ENCODE measurements at places on chromosomes 7 and 10.

DNA sequence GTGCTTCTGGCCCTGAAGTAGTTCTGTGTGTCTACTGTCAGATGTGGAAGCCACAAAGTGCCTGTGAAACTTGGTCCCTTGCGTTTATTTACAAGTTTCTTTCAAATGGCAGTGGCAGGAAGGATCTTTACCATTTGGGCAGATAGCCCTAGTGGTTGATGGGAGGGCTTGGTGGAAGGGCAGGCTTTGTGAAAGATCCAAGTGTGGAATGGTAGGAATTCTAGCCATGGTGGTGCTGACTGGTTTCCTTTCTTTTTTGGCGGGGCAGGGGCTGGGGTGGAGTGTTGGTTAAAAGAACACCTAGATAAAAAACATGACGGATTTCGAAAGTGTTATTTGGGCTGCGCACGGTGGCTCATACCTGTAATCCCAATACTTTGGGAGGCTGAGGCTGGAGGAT lies 27.0 kb downstream of the AUTS2 start:
- no peak for DNase-seq

DNA sequence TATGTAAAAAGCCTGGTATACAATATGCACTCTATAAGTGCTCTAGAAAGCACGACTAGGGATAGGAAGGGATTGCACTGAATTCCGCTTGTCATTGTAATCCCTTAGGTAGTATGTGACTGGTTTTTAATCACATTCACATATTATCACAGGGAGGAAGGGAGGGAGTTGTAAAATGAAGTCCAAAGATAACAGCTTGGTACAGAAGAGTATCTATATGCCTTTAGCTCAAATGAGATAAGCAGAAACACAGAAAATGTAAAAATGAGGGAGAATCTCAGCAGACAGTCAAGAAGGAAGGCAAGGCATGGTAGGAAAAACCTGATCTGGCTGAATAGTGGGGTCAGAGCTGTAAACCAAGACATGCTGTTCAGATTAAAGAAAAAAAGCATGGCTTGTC lies 63.4 kb downstream of the ABI1 start:
- DNase-seq, result no peak

DNA sequence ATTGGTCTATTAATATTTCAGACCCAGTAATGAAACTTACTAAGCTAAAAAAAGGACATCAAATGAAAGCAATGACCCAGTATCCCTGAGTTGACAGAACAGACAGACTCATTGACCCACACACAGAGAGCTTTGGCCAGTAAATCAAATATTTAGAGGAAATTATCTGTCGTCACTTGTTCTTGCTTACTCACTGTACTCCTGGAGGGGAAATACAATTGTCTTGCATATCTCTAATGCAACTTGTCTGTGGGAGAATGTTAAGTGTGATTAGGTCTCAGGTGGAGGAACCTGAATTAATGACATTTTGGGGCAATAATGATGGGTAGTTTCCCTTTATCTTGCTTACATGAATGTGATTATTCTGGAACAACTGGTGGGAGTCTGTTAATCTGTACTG lies 80.4 kb downstream of the CUBN start:
- no peak for DNase-seq

DNA sequence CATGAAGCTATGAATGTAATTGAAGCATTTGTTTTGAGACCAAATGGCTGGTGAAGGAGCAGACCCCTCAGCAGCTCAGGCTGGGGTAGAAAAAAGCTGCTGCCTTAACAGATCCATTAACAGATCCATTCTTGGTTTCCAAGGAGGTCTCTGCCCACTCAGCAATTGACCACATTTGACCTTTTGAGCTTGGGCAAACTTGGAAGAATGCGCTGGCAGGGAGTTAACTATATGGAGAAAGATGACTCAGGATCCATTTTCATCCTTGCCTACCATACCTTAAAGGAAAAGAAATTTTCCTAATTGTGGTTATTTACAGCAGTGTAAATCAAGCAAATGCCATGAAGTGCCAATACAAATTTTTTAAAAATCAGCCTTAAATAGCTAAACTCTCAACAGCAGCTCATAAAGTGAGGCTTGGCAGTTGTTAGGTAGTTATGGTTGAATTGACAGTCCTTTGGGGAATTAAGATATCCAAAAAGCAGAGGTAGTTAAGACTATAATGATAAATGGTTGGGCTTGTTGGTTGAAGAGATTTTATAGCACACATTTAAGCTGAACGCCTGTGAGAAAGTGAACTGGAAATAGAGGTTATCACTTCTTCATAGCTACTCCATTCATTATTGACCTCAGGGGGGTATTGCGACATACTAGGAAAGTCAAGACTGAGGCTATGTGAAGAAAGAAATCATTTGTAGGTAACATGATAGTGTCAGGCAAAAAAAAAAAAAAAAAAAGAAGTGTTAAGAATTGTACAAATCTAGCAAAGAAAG lies 83.9 kb downstream of the MKX start:
- no peak for DNase-seq

GRCh38 chr10:74067373-74068352 lies 69.7 kb downstream of the VCL start:
- DNase-seq, result no peak

DNA sequence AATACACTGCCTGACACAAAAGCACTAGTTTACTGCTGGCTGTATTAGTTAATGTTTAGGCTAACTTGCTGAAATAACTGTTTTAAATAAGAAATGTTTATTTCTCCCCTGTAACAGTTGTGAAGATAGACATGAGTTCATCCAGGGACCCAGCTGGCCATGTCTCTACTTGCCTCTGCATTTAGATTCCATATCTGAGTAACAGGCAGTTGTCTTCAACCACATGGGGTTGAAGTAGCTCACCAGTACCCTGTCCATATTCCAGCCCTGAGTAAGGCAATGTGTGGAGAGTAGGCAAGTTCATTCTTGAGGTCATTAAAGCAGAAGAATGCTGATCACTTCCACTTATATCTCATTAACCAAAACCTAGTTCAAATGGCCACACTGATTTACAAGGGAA lies 31.1 kb upstream of the RSBN1L start:
- no peak for DNase-seq

DNA sequence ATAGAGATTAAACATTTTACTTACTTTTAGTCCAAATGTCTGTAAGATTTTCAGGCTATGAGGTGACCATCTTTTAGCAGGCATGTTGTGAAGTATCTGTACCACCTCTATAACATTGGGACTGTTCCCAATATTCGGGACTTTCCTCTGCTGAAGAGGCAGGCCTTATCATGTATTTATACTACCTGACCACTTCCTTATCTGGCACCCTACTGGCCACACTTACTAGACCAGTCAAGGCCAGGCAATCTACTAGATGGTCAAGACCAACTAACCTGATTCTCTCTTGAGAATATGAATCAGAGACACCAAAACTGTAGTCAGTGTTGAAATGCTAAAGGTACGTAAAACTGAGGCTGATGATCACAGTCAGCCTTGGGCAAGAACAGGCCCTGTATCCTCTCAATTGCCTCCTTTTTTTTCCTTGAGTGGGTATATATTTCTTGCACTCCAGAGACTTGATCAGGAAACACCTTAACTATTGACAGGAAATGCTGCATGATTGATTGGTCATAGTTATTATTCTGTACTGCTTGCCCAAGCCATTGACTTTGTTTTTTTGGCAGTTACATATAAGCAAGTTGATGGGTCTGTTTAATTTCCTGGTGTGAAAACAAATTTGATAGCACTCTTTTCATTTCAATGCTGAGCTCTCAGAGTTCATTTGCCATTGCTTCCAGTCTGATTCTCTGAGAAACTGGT lies 5.2 kb upstream of the PRKAR2B start:
- no peak for DNase-seq

- no peak for DNase-seq
Measured at GRCh38 chr10:68684413-68684812, 36.6 kb upstream of the CCAR1 start.

- no peak for DNase-seq
Measured at GRCh38 chr10:133261726-133262325, 14.8 kb downstream of the ADAM8 start.

DNA sequence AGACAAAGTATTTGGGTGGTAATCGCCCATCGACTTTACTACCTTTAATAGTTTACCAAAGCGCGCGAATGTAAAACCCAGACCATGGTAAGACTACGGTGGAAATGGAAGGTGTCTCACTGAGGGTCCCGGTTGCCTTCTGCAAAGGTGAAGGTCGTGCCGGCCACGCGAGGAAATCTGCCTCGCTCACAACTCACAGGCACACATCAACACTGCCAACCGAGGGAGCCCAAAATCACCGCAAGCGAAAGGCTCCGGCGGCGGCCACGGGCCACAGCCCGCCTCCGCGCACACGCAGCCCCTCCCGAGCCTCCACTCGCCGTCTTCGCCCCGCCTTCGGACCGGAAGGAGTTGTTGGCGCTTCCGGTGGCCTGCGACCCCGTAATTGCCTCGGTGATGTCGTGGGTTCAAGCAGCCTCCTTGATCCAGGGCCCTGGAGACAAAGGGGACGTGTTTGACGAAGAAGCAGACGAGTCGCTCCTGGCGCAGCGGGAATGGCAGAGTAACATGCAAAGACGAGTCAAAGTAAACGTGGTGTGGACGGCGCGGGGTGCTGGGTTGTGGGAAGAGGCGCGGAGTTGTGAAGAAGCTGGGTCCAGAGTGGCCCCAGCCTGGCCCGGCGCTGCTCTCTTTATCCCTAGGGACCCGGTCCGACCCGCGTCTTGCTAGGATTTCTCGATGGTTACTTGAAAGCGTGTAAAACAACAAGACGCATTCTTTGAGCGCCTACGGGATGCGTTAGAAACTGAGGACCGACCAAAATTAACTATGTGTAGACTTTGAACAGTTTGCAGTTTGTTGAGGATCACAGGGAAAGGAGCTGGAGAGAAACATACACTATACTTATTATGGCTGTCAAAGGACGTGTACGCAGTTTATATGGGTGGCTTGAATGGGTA lies at the start of gene YAE1:
YAE1 (plus strand) TSS at position 382 of the 899 bp plus-strand sequence; CDS start at position 397, 15 bp downstream.
- peak; percentile 75 for DNase-seq

DNA sequence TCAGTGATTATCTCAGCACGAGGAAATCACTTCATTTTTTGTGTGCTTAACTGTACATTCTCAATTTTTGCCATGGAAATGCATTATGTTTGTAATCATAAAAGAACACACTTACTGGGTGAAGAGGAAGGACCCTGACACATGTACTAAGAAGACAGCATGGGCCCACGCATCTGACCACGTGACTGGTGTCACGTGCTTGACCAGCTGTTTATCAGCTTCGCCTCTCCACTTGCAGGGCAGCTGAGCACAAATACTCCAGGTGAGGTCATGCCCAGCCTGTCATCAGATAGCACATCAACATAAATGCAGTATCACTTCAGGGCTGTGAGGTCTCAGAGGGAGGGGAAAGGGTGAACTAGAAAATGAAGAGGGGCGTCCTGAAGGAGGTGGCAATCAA lies 179.8 kb downstream of the EBF3 start:
- DNase-seq, result no peak

DNA sequence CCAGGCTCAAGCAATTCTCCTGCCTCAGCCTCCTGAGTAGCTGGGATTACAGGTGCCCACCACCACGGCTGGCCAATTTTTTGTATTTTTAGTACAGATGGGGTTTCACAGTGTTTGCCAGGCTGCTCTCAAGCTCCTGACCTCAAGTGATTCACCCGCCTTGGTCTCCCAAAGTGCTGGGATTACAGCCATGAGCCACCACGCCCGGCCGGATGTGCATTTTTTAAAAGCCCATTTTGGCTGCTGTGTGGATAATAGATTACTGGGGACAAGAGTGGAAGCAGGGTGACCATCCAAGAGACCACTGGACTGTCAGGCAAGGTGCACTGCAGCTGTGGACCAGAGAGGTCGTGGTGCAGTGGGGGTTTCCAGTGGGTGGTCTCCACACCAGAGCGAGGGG lies 21.4 kb downstream of the HKDC1 start:
- DNase-seq, result no peak

DNA sequence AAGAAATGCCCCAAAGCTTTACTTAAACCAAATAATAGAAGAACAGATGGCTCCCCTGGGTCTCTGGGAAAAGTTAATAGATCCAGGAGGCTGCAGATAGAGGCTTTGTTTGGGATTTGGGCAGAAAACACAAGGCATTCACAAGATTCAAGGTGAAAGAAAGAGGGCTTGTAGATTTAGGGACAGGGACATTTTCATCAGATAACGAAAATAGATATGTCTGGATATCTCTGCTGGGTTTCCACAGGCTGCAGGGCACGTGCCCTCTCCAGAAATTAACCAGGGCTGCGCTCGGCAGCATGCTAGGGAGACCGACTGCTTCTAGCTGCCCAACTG lies 14.9 kb downstream of the CARD11 start:
- no peak for DNase-seq

GRCh38 chr10:15515202-15515601 lies 144.1 kb upstream of the FAM171A1 start:
- DNase-seq, result no peak

DNA sequence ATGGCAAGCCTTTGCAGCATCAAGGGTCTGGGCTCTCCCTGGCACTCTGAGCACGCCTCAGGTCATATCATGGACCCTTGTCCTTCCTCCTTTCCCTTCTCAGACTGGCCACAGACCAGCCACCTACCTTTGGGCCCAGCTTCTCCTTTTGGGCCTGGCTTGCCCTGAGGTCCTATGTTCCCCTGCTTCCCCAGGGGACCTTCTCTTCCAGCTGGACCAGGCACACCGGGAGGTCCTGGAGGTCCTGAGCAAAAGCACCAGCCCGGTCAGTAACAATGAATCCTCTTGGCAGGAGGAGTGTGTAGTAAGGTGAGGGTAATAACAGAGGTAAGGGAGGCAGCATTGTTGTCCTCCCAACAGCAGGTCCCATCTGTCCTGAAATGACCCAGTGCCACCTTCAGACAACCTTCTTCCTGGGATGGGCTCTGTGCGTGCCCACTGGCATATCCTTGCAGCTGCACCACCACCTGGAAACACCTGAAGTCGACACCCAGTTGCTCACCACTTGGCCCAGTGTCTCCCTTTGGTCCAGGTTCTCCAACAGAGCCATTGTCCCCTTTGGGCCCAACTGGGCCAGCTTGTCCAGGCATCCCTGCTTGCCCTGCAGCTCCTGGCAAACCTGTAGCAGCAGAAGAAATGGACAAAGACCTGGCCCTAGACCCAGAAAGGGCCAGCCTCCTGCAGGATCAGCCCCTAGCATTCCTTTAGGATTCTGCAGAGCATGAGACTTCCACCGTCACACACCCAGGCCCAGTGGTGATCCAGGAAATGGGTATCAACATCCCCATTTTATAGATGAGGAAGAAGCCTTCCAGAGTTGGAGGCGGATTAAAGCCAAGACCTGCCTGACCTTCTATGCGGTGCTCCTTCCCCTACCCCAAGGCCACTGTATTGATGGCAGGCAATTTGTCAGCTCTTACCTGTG lies 6.4 kb downstream of the SFTPD start:
- DNase-seq, result no peak

DNA sequence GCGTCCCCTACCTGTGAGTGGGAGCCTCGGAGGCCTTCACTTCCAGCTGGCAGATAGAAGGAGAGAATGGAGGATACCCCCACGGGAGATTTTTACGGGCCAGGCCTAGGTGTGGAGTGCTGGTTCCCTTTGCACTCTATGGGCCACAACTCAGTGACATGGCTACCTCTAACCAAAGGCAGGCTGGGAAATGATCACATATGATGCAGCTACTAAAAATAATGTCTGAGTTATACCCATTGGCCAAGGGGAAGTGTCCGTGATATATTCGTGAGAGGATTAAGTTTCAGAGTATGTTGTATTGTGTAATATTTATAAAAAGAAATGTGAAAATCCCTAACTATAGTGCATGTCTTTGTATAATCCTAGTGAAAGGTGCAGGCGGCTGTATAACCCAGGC lies 13.5 kb upstream of the HIPK2 start:
- DNase-seq, result no peak

- DNase-seq, result no peak
Measured at GRCh38 chr7:78333530-78334425, 535.2 kb downstream of the PHTF2 start.
